ENCODE measurements at places on chromosomes 11 and 22.
A peak's percentile ranks its signal among the peaks of the same experiment; 100 is the strongest.

GRCh38 chr11:9765320-9766101 is 101.6 kb downstream of the SWAP70 start:
- H3K27me3 ChIP-seq = no peaks in the 10 kb centered on the region
- DNase-seq = no peak
- H3K36me3 ChIP-seq = no peaks in the 10 kb centered on the region
- no peak overlapping the region for H3K27ac ChIP-seq
- no peak overlapping the region for H3K4me3 ChIP-seq

- no peaks in the 10 kb centered on the region for H3K36me3 ChIP-seq
- no peak overlapping the region for H3K27ac ChIP-seq
- H3K4me3 ChIP-seq = no peak overlapping the region
- no peaks in the 10 kb centered on the region for H3K4me1 ChIP-seq
- DNase-seq = no peak
- H3K27me3 ChIP-seq = no peaks in the 10 kb centered on the region
Measured at GRCh38 chr22:45067731-45068130, 57.9 kb upstream of the PHF21B start.

GRCh38 chr22:22989856-22990255 is 80.5 kb upstream of the GNAZ start:
- H3K36me3 ChIP-seq = no peaks in the 10 kb centered on the region
- no peak overlapping the region for H3K4me3 ChIP-seq
- no peaks in the 10 kb centered on the region for H3K27me3 ChIP-seq
- DNase-seq = no peak
- H3K4me1 ChIP-seq = no peaks in the 10 kb centered on the region

DNA sequence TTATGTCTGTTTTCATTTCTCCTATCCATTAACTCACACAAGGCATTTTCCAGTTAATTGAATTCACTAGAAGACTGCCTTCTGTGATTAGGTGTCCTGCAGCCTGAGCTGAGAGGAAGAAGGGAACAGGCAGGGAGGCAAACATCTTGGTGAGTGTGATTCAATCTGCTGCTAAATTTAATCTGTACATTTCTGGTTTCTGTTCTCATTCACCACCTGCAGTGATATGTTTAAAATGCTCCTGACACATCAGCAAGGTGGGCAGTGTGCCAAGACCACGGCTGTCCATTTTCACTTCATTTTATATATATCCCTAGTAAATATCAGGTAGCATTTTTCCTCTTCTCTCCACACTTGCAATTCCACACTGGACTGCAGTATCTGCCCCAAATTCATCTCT is 416.5 kb downstream of the TMEM135 start:
- H3K27me3 ChIP-seq = no peaks in the 10 kb centered on the region
- H3K36me3 ChIP-seq = no peaks in the 10 kb centered on the region
- H3K27ac ChIP-seq = no peak overlapping the region
- H3K4me1 ChIP-seq = no peaks in the 10 kb centered on the region
- H3K4me3 ChIP-seq = no peak overlapping the region

DNA sequence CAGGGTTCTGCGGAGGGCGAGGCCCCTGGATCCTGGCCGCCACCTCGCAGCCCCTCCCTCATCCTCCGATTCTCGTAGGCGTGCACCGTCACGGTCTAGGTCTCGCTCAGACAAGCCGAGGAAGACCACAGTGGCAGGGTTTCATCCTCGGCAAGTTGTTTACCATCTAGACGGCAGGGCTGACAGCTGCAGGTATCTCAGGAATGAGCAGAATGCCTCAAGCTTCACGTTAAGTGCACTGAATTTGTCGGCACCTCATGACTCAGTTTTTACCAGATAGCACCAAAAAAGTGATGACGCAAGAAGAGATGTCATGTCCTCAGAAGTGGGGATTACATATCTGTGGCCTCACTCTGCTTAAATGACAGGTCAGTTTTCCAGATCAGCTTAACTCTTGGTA is 35.1 kb downstream of the WT1 start:
- H3K4me3 ChIP-seq = no peak overlapping the region
- no peak overlapping the region for H3K27ac ChIP-seq
- H3K36me3 ChIP-seq = no peaks in the 10 kb centered on the region
- H3K4me1 ChIP-seq = no peaks in the 10 kb centered on the region
- DNase-seq = no peak
- H3K27me3 ChIP-seq = no peaks in the 10 kb centered on the region

DNA sequence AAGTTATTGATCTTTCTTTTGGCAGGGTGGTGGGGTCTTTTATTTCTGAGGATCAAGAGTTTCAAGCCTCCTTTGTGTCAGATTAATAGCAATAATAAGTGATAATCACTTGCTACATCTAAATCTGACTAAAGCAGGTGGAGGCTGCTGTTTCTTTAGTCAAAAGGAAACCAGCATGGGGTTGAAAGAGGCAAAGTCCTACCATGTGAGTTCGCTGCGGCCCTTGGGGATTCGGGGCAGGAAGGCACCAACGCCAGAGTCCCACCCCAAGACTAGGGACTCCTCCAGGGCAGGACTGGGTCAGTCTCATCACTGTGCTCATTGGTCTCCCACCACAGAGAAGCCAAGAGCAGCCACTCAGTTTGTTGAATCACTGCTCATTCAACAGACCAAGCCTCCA is 73.0 kb downstream of the TENM4 start:
- H3K27me3 ChIP-seq = no peaks in the 10 kb centered on the region
- H3K4me1 ChIP-seq = no peaks in the 10 kb centered on the region
- H3K27ac ChIP-seq = no peak overlapping the region
- H3K36me3 ChIP-seq = no peaks in the 10 kb centered on the region
- DNase-seq = no peak
- H3K4me3 ChIP-seq = no peak overlapping the region

DNA sequence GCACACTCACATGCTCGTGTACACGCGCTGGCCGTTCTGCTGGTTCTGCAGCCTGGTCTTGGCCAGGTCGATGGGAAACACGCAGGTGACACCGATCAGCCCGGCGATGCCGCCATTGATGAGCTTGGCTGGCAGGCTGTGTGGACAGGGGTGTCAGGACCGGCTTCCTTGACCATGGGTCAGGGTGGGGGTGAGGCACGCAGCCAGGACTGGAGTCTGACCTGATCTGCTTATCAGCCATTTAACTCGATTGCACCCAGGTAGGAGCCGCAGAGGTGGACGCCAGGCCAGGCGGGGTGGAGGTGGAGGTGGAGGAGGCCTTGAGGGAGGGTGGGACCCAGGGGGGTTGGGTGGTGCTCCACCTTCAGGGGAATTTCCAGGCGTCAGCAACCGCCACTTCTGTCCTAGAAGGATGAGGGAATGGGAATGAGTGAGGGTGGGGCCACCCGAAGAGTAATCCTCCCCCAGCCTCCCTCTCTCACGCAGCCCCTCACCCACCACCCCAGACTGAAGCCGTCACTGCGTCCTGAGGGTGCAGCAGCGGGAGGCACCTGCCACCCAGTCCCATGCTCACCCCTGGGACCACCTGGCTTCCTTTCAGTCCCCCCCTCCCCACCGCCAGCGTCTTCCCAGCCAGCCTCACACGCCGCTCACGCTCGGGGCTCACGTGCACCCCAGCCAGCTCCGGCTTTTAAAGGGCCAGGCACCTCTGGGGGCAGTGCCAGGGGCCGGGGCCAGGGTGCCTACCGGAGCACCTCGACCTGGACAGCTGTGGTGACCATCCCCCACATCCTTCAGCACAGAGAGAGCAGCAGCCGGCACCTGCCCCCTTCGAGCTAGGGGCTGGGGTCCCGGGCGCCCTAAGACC is 3.1 kb downstream of the SLC25A22 start:
- H3K27ac ChIP-seq = peak overlapping the region; percentile 81
- H3K36me3 ChIP-seq = no peaks in the 10 kb centered on the region
- peaks cover 16% of the 10 kb centered on the region for H3K4me1 ChIP-seq
- peak overlapping the region; percentile 47 for H3K4me3 ChIP-seq

GRCh38 chr11:131924457-131925201 is 554.2 kb downstream of the NTM start:
- H3K4me3 ChIP-seq = no peak overlapping the region
- H3K4me1 ChIP-seq = no peaks in the 10 kb centered on the region
- H3K36me3 ChIP-seq = no peaks in the 10 kb centered on the region

GRCh38 chr11:94705891-94706615 is 62.1 kb upstream of the AMOTL1 start:
- peak overlapping the region; percentile 16 for H3K4me3 ChIP-seq
- DNase-seq = peak; percentile 76
- no peaks in the 10 kb centered on the region for H3K27me3 ChIP-seq
- H3K4me1 ChIP-seq = no peaks in the 10 kb centered on the region
- H3K27ac ChIP-seq = peak overlapping the region; percentile 56

DNA sequence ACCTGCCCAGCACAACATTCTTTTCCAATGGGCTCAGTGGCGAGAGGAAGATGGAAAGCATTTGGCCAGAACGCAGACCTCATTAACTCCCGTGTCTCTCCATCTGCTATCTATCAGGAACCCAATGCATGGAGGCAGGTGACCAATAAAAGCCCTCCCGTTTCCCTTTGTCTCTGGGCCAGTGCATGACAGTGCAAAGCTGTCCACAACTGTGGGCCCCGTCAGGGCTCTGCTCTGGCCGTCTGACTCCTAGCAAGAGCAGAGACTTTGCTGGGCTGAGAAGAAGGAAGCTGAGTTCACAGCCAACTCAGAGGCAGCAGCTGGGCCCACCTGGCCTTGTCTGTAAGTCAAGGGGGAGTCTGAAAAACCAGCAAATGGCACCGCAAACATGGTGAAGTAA is 177.8 kb downstream of the TENM4 start:
- H3K36me3 ChIP-seq = no peaks in the 10 kb centered on the region
- H3K4me1 ChIP-seq = no peaks in the 10 kb centered on the region
- H3K27me3 ChIP-seq = no peaks in the 10 kb centered on the region
- no peak overlapping the region for H3K4me3 ChIP-seq
- no peak for DNase-seq

GRCh38 chr11:113023228-113023627 is 62.0 kb downstream of the NCAM1 start:
- H3K27me3 ChIP-seq = no peaks in the 10 kb centered on the region
- DNase-seq = no peak
- H3K4me1 ChIP-seq = no peaks in the 10 kb centered on the region
- H3K27ac ChIP-seq = no peak overlapping the region
- H3K4me3 ChIP-seq = no peak overlapping the region

DNA sequence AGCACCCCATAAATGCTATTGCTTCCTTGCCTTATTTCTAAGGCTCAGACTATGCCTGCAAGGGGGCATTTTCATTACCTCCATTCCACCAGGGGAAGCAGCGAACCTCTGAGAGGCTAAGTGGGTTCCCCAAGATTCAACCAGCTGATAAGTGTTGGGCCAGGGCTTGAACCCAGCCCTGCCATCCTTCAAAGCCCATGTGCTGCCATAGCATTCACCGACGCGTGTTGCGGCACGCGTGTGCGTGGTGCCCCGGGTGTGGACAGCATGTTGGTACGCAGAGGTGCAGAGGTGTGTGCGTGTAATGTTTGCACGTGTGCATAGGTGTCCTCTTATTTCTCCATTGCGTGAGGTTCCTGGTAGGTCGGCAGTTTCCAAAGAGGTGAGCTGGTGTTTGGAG is 66.0 kb upstream of the PPARA start:
- no peak overlapping the region for H3K4me3 ChIP-seq
- DNase-seq = no peak
- H3K27me3 ChIP-seq = no peaks in the 10 kb centered on the region
- H3K4me1 ChIP-seq = peaks cover 60% of the 10 kb centered on the region

DNA sequence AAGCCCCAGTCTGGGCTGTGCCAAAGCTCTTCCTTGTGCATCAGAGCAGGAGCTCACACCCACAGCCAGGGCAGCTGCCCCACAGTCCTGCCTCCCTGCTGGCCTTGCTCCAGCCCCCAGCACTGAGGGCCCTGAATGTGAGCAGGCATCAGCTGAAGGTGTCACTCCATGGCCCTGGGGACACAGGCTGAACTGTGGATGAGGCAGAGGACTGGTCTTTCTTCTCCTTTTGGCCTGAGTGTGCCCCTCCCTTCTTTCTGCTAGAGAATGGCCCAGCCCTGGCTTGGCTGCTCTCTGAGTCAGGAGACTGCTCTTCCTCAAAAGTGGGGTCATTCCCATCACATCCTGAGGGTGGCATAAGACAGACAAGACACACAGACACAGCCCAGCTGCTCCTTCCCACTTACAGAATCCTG is 16.2 kb downstream of the OTOG start:
- H3K4me1 ChIP-seq = no peaks in the 10 kb centered on the region
- H3K27ac ChIP-seq = no peak overlapping the region
- no peak overlapping the region for H3K4me3 ChIP-seq
- no peaks in the 10 kb centered on the region for H3K27me3 ChIP-seq
- H3K36me3 ChIP-seq = no peaks in the 10 kb centered on the region

- no peaks in the 10 kb centered on the region for H3K36me3 ChIP-seq
- H3K27me3 ChIP-seq = no peaks in the 10 kb centered on the region
- no peak overlapping the region for H3K4me3 ChIP-seq
- H3K4me1 ChIP-seq = no peaks in the 10 kb centered on the region
- H3K27ac ChIP-seq = no peak overlapping the region
Measured at GRCh38 chr11:90803366-90803765, 580.5 kb upstream of the CHORDC1 start.

DNA sequence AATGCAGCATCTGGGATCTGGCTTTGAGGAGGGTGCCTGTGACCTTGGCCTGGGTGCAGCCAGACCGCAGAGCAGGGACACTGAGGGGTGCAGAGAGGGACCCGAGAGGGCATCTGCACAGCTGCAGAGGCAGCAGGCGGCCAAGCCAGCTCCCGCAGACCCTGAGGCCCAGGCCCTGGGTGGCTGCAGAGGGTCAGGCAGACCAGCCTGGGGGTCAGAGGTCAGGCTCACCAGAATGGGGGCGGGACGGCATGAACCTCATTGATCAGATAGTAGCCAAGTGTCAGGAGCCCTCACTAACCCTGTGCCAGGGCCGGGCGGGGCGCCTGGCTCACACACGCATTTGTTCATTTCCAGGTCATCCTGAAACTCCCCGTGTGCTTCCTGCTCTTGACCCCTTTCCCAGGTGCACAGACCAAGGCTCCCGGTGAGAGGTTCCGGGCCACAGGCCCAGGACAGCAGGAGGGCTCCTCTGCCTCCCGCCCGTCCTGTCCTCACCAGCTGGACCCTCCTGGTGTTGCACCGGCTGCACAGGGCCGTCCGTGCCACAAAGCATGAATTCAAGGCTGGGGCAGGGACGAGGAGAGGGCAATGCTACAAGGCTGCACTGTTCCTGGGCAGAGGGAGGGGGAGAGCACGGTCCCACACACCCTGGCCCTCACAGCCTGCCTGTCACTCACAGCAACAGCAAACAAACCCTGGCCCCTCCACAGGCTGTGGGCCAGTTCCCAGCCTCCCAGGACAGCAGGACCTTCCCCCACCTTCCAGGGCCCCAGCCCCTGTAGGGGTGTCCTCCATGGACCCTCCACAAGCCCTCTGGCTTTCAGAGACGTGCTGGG is 3.3 kb downstream of the RTN4R start:
- no peaks in the 10 kb centered on the region for H3K4me1 ChIP-seq
- no peak overlapping the region for H3K4me3 ChIP-seq
- DNase-seq = no peak
- no peaks in the 10 kb centered on the region for H3K36me3 ChIP-seq
- H3K27me3 ChIP-seq = no peaks in the 10 kb centered on the region
- no peak overlapping the region for H3K27ac ChIP-seq
